ENCODE measurements at places on chromosomes 5 and 9. TPM values are rescaled to one million over a fixed set of nuclear protein-coding genes. Genes with fewer than 3 reads are reported as not detected.

SLC34A1 gene
- not detected for polyA plus RNA-seq

SCGB3A2 gene
- not detected for polyA plus RNA-seq

CCDC192 gene
- polyA plus RNA-seq: 0.39 TPM

DNA sequence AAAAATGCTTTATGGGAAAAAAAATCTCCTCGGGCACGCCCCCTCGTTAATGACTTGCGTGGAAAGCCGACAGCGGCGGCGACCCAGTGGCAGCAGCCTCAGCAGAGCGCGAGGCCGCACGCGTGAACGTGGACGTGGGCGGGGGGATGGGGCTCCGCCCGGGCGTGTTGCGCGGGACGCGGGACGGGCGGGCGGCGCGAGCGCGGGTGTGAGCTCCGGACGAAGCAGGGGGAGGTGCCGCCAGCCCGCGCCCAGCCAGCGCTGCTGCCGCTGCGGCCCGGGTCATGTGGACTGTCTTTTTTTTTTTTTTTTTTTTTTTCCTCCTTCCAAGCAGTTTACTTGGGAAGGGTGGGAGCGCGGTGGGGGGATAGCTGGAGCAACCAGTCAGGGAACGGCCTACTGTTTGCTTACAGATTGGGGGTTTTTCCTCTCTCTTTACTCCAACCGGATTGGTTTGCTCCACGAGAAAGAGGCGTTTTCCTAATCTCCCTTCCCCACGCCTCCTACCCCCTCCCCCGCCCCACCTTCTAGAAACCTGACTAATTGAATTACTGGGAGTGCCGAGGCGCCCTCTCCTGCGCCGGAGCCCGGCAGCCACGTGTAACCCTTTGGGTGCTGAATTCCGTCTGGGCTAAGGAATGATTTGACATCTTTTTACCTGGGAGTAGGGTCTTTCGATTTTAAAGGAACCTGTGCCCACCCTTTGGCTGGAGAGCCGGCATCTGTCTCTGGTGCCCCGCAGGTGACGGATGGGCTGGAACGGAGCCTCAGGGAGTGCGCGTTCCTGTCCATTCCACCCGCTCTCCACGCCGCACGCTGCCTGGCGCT, 1.7 kb upstream of the EFNA5 start:
- H3K4me1 ChIP-seq: peaks cover 28% of the 10 kb centered on the region
- peak overlapping the region; percentile 62 for H3K4me3 ChIP-seq
- no peaks in the 10 kb centered on the region for H3K36me3 ChIP-seq
- H3K27me3 ChIP-seq: peaks cover 40% of the 10 kb centered on the region
- peak overlapping the region; percentile 52 for H3K27ac ChIP-seq

GRCh38 chr9:11356067-11356466, 743.3 kb upstream of the PTPRD start:
- no peak overlapping the region for H3K27ac ChIP-seq
- no peak for DNase-seq
- H3K36me3 ChIP-seq: no peaks in the 10 kb centered on the region
- H3K4me3 ChIP-seq: no peak overlapping the region

FAM153A gene
- 0.58 TPM for polyA plus RNA-seq

DNA sequence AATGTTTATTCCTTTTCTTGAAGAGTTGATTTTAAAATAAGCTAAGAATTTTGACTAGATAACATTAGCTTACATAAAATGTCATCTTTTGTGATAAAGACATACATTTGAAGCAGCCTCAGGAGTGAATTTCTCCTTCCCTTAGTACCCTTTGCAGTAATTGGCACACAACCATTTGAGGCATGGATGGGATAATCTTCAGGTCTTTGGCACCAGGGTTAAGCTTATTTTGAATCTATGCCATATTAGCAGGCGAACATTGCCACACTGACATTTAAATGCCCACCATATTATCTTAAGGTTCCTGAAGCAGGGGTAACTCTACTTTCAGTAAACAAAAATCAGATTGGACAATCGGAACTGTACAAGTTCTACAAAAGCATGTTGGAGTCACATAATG, 126.0 kb downstream of the NR3C1 start:
- no peak overlapping the region for H3K27ac ChIP-seq
- peaks cover 5% of the 10 kb centered on the region for H3K36me3 ChIP-seq
- no peak for DNase-seq
- H3K27me3 ChIP-seq: no peaks in the 10 kb centered on the region

C9orf50 gene
- 0.33 TPM for polyA plus RNA-seq

Data from large intestine (tissue), 12 donors.